Left cardiac atrium (tissue), 4 donors: ENCODE measurements at places on chromosomes 1 and 21. TPM values are rescaled to one million over a fixed set of nuclear protein-coding genes. Genes with fewer than 3 reads are reported as not detected.
A peak's percentile ranks its signal among the peaks of the same experiment; 100 is the strongest.

DNA sequence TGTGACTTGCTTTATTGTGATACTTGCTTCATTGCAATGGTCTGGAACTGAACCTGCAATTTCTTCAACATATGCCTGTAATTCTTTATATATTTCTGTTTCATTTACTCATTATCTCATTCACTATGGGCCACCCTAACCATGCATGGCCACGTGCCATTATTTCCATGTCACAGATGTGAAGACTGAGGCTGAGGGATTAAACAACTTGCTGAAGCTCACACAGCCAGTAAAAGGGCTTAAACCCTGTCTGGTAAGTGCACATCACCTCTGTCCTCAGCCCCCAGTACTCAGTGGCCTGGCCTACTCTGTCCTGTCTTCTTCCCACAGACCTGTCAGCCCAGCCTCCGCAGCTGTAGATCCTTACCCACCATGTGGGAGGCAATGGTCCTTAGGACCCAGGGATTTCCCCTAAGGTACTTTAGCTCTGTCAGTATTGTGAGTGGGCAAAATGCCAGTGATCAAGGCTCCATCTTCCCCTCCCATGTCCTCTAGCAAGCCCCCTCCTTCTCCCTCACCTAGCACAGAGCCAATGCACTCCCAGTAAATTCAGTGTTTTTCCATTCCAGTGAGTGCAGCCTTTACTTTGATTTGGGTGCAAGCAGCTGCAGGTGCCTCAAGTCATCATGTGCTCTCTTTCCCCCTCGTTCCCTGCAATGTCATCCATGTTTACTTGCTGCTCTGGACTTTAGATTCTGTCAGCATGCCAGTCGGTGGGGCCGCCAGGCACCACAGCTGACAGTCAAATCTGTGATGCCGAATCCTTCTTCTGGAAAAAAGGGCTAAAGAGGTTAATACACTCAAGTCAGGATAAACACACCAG lies 228.2 kb upstream of the PROX1 start:
- DNase-seq: no peak

DNA sequence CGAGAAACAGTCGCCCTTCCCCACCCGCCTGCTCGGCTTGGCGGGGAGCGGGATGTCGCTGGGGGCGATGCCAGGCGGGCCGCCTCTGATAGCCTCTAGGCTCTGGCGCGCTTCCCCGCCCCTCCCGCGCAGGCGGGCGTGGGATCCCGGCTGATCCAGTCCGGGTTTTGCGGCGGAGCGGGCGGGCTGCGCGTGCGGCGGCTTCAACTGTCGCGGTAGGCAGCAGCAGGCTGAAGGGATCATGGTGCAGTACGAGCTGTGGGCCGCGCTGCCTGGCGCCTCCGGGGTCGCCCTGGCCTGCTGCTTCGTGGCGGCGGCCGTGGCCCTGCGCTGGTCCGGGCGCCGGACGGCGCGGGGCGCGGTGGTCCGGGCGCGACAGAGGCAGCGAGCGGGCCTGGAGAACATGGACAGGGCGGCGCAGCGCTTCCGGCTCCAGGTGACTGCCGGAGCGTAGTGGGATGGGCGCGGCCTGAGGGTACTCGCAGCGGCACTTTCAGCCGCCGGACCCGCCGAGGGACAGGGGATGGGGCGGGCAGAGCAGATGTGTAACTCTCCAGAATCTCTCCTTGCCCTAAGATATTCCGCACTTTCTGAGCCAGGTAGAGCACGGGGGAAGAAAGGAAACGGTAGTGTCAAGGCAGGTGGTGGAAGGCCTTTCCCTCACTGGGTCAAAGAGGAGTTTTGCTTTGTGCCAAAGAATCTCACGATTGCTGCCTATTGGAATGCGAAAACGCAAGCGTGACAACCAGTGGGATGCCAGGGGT lies at the start of gene FAAH:
Gene FAAH, plus strand, starts transcription at position 210 of the 764 bp plus-strand sequence. Its CDS starts 32 bp downstream, at position 242.
- peak; percentile 57 for DNase-seq

GRCh38 chr1:87279536-87279875 lies 49.2 kb upstream of the LMO4 start:
- no peak for DNase-seq

- DNase-seq: no peak
Measured at GRCh38 chr1:56417646-56418045, 161.7 kb downstream of the PLPP3 start.

DNA sequence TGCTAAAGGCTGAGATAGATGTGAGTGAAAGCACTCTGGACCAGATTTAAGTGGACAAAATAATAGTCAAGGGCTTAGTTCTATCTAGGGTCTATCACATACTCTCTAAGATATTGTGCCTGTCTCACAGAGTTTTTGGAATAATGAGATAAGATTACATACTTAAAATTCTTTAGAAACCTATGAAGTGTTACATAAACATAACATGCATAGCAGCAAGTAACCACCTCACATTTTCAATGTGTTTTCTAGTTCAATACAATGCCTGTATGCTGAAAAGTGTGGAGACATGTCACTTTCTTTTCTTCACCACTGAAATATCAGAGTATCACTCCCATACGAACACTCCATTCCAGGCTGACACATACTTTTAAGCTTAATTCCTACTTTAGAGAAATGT lies 16.2 kb downstream of the SDCCAG8 start:
- DNase-seq: no peak

DNA sequence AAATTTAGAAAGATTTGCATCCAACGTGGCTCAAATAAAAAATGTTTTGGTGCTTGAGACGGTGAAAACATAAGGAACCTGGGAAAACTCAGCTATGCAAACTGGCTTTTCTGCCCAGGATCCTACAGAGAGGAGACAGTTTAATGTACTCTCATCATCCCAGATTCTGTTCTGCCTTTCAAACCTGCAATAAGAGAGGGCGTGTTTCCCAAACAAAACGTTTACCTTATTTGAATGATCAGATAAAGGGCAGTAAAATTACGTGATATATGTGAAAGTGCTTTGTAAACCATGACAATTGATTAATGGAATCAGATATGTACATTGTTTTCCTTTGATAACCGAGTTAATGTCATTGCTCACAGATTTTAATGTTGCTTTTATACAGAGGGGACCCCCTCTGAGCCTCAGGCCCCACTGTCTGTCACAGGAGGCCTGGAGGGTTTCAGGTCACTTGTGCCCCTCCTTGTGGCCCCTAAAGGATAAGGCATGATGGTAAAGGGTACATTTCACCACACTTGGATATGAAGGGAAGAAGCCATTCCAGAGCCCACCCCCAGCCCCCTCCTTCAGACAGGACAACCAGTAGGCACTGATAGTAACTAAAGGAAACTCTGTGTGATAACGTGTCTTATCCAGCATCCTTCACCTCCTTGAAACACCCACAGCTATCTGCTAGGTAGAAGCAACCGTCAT lies 157.6 kb downstream of the EDEM3 start:
- no peak for DNase-seq

- DNase-seq: no peak
Measured at GRCh38 chr1:230715510-230715909, 1.6 kb upstream of the AGT start.

DNA sequence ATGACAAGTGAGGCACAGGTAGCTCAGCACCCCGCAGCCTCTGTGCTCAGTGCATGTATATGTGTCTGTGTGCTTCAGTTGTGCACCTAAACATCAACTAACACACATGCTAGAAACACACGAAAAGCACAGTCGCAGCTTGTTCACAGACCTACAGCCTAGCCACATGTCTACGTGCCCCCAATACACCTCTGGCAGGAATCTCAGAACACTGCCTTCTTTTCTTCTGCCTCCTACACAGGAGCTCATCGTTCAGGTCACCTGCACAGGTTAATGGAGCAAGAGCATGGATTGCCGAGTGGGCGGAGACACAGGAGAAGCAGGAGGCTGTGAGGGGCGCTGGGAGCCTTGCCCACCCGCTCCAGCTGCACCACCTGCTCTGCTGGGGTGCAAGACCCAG lies 31.7 kb downstream of the CTNNBIP1 start:
- DNase-seq: no peak

- no peak for DNase-seq
Measured at GRCh38 chr1:159978107-159978398, 24.0 kb upstream of the SLAMF9 start.

DNA sequence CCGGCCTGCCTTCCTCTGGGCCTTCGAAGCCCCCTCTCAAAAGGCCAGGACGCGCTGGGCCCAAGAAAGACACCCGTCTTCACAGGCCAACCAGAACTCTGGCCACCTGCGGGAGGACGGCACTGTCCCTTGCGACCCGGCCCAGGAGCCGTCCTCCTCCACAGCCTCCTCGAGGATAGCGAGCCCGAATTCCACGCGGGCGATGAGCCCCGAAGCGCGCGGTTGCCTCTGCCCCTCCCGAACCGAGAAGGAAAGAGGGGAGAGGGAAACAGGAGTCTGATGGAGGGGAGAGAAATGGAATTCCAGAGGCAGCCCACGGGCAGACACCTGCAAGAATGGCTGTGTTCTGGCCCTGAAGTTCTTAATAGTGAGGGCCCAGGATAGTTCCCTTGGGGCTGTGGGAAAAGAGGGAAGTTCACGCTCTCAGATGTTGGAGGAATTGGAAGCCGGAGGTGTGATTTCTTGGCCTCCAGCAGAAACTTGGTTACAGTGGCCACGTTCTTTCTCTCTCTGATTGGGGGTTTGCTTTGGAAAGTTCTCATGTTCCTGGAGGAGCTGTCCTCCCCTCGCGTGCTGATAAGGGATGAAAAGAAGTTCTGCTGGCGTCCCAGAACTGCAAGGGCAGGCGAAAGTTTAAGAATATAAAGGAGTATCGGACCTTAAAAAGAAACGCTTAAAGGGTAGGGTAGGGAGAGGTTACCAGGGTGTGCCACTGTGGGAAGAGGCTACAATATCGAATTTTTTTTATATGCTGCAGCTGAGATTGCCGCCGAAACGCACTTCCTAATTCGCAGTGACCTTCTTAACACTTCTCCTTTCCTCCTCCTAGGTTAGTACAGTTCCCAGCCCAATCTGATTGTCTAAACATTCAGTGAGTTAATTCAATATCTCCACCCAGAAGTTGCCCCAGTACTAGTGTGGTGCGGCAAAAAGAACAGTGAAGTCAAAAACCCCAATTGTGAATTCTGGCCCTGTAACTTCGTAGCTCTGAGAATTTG lies 5.8 kb upstream of the SLC44A5 start:
- peak; percentile 26 for DNase-seq

GRCh38 chr21:43211760-43212115 lies 42.9 kb downstream of the CRYAA start:
- no peak for DNase-seq

GRCh38 chr1:212496682-212497081 lies 64.0 kb downstream of the NENF start:
- no peak for DNase-seq

Gene CHD5
- total RNA-seq: 0.39 TPM

Gene DPM3
- total RNA-seq: 78.6 TPM

Gene NRAS
- total RNA-seq: 9.6 TPM

Gene IL20
- not detected for total RNA-seq
